Stimulated activated CD8-positive, alpha-beta memory T cell treated with anti-CD3 and anti-CD28 coated beads, Interleukin-15, amount 100 ng/mL, for 4 hours (primary cell): ENCODE measurements at places on chromosomes 5 and 9.

DNA sequence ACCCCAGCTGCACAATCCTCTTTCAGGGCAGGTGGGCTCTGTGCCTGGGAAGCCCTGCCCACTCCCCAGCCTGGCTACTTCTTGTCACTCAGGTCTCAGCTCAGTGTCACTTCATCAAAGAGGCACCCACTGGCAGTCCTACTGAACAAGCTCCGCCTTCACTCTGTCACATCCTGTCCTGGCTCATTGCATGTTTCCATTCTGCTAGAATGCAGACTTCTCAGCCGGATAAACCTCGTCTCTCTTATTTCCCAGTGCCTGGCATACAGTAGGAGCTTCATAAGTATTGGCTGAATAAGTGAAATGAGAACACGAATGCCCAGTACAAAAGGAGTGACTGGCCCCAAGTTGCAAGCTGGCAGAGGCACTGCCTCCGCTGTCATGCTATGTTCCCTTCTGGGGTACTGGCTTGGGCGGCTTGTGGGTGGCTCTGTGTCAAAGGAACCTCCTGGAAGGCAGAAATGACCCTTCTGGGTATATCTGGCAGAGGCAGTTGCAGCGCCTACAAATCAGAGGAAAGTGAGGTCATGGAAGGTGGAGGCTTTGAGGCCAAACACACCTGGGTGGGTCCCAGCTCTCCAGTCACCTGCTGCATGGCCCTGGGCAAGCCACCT is 98.3 kb upstream of the PHYKPL start:
- DNase-seq: no peak

DNA sequence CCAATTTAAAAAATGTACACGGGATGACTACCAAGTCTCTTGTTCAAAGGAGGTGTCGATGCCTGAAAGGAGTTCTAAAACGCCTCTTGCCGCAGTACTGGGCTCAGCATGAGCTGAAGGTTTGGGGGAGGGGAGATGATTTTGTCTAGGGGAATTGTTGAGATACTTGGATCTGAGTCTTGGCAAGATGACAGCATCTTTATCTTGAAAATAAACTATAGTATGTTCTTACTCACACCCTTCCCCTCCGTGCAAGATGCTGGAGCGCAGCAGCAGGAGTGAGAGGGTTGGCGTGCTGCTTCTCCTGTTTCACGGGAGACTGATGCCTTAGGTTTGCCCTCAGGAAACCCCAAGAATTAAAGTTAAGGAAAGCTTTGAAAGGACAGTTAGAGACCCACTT is 47.3 kb downstream of the FAM78A start:
- DNase-seq: no peak

- DNase-seq: no peak
Measured at GRCh38 chr9:1269533-1270315, 219.6 kb downstream of the DMRT2 start.

GRCh38 chr5:124929000-124929399 is 182.6 kb upstream of the ZNF608 start:
- DNase-seq: no peak

DNA sequence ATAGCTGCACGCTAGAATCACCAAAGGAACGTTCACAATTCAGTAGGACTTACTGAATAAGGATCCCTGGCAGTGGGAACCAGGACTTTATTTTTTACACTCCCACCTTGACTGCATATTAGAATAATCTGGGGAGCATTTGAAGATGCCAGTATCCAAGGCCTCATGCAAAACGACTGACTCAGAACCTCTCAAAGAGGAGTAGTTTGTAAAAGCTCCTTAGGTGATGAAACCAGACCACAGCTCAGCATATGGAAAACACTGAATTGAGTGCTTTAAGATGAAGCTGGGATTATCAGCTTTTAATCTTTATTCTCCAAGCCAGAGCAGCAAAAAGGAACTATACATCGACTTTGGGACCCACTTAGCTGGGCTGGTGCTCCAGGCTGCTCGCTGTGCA is 288.3 kb downstream of the MLLT3 start:
- no peak for DNase-seq

- no peak for DNase-seq
Measured at GRCh38 chr9:37555786-37556185, 20.4 kb downstream of the FBXO10 start.

DNA sequence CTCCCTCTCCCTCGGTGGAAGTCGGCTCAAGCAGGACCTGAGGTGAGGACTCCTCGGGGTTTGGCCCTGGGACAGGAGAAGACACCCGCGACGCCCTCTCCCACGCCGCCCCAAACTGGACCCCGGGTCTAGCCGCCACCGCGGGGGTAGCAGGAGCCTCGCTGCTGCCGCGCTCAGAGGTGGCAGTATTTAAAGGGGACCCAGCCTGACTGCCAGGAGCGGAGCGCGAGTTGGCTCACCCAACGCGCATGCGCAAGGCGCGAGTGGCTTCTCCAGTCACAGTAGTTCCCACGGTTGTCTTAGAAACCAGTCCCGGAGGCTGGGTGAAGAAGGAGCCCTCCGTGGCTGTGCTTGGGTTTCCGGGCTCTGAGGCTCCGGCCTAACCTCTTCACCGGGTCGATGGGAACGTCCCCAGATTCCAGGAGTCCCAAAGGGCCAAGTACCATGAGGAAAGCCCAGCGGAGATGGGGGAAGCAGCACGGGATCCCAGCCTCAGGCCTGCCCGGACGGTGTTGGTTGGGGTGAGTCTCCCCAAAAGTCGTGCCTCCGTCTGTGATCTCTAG is 477.8 kb downstream of the SPATA31A7 start:
- no peak for DNase-seq
